ENCODE measurements at places on chromosomes 5 and 9.

DNA sequence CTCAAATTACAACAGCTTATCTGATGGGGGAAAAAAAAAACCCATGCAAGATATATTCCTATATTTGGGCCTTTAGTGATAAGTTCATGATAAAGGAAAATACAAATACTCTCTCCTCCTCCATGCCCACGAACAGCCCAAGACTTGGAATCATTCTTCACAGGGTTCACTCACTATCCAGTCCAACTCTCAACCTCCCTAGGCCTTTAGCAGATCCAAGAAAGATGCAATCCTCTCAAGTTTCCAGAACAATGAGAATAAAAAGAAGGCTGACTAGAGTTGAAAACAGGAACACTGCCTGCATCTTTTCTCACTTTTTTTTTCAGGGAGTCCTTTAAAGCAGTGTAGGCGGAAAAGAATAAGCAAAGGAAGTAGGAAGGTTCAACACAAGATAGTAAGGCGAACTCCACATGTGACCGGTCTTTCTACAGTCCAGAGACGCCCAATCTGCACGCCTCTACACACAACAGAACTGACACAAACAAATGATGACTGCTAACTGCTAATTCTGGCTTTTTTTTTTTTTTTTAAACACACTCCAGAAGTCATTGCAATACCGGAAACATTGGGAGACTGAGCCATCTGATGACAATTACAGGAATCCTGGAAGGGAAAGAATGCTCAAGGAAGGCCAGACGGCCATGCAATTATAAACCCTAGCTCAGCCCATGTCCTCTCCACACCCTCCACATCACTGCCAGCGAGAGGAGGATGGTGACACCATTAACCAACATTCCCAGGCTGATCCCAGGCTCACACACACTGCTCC lies 75.4 kb downstream of the BNC2 start:
- DNase-seq = no peak

GRCh38 chr9:209143-209758 lies 5.4 kb upstream of the DOCK8 start:
- DNase-seq = no peak

DNA sequence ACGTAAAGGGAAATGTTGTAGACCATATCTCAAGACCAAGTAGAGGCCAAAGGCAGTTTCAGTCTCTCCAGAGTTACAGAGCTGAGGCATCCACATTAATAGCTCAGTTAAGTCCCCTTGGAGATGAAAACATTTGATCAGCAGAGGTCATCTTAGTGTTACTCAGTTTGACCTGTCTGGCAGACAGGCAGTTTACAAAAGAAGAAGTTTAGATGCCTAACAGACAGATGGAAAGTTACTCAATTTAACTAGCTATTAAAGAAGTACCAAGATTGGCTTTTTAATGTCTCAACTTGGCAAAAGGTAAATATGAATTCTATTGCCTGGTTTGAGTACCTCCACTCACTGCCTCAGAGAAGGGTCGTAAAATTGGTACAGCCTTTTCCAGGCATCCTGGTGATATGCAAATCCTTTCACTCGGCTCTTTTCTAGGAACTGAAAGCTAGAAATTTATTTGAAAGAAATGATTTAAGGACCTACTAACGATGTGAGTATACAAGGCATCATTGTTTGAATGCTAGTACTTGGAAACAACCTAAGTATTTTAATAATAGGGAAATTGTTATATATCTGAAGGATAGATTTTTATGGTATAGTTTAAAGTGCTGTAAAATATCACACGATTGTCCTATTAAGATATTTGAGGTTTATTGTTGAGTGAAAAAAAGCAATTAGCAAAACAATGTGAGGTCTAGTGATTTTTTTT lies 14.8 kb downstream of the ACO1 start:
- DNase-seq = no peak

DNA sequence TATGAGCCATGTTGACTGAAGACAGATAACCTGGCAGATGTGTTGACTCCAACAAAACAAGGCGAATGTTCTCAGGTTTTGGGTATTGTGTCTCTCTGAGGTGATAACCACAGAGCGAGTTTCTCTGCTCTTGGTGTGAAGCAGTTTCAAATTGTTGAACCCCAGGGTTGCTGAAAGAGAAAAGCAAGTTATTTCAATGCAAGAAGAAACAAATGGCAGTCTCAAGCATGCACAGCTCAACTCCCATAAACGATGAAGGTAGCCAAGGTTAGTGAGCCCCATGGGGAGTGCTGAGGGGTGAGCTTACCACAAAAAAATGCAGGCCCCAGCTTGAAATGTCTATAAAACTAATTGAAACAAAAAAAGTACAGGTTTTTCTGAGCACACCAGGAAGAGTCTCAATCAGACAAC lies 220.8 kb upstream of the DAPK1 start:
- DNase-seq = no peak

DNA sequence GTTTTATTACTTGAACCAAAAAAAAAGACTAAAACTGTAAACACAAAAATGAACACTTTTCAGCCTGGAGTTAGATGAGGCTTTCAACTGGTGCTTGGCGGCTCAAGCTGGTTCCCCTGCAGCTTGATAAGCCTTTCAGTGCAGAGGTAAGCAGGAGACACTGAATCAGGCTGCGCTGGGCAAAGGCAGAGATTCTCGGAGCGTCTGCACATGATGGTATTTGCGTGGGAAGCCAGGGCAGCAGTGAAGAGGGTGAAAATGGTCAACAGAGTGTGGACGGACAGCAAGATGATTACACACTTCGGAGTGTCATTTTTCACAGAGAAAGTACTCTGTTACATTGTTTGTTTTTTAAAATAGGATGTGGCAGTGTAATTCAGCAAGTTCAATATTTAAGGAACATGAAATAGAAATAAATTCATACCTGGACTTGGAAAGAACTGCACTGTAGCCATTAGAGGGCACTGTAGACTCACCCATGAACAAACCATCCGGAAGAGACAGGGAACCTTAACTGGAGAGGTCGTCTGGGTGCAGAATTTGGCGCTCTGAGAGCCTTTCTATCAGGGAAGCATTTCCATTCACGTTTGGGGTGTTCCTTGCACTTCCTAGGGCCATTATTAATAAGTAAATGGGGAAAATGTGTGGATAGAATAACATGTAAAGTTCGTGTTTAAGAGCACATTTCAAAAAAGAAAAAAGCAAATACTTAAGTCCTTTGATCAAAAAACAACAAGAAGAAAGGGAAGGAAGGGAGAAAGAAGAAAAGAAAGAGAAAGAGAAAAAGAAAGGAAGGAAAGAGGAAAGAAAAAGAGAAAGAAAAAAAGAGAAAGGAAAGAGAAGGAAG lies 69.8 kb downstream of the ICE1 start:
- DNase-seq = peak; percentile 37

DNA sequence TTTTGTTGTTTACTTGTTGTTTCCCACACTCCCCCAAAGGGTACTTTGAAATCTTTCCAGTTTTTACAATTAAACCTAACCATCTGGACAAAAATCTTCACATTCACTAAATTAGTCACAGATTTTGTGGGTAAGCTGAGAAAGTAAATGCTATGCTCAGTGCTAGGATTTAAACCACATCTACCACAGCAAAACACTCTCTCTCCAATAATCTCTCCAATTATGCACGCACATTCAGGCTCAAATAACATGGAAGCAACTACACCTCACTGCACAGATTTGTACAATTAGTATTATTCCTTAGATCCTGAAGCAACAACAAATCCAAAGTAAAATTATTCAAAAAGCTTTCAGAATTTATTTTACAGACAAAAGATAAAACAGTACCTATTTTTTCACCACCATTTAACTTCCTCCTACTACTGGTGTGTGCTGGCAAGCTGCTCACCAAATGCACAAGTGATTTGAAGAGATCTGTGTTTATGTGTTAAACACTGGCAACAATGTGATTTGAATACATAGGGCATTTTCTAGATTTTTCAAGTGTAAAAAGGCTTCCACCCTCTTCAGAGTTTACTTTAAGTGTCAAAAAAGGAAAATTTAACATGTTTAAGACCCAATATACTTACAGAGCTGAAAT lies 16.6 kb downstream of the ZNF608 start:
- no peak for DNase-seq

DNA sequence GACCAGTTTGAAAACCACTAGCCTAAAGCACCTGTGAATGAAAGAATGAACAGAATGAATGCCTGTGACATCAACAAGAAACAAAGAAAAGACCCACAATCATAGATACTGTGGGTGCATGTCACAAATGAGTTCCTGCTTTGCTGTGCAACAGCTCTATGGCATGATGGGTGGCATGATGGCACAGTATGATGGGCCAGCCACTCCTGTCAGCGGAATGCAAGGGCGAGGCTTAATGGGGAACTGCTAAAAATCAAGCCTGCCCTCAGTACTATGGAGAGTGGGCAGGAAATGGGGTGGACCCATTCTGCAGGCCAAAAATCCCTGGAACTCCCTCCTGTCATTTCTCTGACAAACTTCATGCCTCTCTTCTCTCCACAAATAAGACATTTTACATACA lies 89.0 kb downstream of the DCP2 start:
- DNase-seq = no peak

GRCh38 chr5:16628376-16628775 lies 11.6 kb upstream of the RETREG1 start:
- DNase-seq = no peak

- no peak for DNase-seq
These were observed 126.7 kb downstream of the MED10 start for GRCh38 chr5:6251565-6252102.

GRCh38 chr9:121326130-121326838 lies 43.8 kb downstream of the STOM start:
- DNase-seq = peak; percentile 87

GRCh38 chr5:32961059-32961415 lies 249.9 kb downstream of the NPR3 start:
- no peak for DNase-seq

- no peak for DNase-seq
These were observed 85.3 kb downstream of the ZSWIM6 start for GRCh38 chr5:61417340-61417739.

GRCh38 chr5:59164041-59164830 lies 581.4 kb downstream of the RAB3C start:
- no peak for DNase-seq

- no peak for DNase-seq
These were observed 110.7 kb downstream of the SAXO1 start for GRCh38 chr9:18922161-18922885.

GRCh38 chr5:156314416-156314815 lies 12.5 kb upstream of the SGCD start:
- DNase-seq = no peak

DNA sequence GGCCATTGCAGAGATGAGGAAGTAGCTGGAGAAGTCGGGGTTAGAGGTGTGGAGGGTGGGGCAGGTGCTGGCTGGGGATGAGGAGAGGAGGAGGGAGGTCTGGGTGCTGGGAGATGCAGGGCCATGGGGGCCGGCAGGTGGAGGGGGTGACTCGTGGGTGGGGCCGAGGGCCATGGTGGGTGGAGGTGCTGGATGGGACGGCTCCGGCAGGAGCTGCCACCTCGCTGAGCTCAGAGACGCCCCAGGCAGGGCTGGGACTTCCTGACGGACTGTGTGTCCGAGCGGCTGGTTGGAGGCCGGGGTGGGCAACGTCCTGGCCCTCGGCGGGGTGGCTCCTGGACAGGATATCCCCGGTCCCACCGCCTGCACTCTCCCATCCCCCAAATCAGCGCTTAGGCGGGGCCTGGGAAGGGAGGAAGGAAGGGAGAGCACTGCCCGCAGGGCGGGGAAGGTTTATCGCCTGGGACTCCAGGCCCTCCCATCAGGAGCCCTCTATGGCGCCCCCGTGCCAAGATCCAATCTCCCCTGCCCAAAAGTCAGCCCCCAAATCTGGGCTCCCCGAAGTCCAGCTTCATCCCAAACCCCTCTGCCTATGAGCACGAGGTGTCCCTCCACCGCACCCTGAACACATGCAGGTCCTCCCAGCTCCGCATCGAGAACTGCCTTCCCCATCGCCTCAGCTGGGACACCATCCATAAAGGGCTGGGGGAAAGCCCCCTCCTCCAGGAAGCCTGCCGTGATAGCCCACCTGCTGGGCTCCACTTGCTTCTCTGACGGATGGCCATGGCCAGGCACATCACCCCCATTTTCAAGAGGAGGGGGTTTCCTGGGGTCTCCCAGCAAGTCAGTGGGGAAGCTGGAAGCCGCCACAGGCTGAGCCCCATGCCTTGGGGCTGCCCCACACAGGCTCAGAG lies 58.3 kb upstream of the NOTCH1 start:
- no peak for DNase-seq

- no peak for DNase-seq
These were observed 559.3 kb downstream of the RAB3C start for GRCh38 chr5:59142138-59142537.

GRCh38 chr5:125823572-125823971 lies 599.6 kb upstream of the GRAMD2B start:
- no peak for DNase-seq

Data from glomerular endothelial cell (primary cell).